ENCODE measurements at places on chromosomes 1 and 21.

DNA sequence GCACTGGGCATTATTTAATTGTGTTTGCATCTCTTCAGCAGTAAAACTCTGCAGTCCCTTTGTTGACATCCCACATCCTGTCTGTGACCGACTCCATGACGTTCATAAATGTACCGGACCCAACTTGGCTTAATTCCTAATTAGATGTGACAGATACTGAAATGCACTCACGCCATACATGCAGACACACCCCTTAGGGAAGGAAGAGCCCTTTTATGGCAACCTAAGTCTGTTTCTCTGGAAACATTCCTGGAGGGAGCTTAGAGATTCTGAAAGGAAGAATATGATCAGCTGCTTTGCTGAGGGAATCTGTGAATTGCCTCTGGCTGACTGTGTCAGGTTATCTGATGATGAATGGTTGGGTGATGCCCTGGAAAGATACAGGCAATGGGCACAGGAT is 33.4 kb downstream of the ADAMTS5 start:
- DNase-seq = no peak

DNA sequence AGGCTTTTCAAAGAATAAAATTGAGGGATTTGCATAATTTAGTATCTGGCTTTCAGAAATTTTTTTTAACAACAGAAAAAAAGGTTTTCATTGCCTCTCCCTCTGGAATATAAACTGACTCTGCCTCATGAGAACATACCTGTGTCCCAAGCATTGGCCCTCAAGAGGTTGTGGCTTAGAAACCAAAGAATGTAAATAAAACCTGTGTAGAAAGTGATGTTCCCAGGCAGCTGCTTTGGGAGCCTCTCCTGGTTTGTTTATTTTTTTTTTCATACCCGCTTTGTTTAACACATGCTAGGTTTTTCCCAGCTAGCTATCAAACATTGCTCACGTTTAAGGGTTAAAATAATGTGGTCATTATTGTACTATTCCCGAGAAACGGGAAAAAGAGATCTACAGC is 40.5 kb upstream of the IFNAR2 start:
- DNase-seq = no peak

DNA sequence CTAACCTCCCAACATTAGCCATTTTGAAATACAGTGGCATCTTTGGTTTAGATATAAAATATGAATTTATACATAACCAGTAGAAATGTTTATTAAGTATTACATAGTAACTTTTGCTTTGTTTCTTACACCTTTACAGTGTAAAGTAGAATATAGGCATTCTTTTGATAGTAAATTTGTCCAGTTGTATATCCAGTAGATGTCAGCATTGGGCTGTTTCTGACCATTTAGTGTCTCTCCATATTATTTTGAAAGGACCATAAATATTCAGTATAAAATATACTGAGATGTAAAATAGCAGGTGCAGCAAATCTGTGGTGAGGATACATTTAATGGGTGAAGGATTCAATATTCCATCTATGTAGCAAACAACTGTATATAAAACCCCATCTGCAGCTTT is 115.8 kb upstream of the ZRANB2 start:
- DNase-seq = no peak

DNA sequence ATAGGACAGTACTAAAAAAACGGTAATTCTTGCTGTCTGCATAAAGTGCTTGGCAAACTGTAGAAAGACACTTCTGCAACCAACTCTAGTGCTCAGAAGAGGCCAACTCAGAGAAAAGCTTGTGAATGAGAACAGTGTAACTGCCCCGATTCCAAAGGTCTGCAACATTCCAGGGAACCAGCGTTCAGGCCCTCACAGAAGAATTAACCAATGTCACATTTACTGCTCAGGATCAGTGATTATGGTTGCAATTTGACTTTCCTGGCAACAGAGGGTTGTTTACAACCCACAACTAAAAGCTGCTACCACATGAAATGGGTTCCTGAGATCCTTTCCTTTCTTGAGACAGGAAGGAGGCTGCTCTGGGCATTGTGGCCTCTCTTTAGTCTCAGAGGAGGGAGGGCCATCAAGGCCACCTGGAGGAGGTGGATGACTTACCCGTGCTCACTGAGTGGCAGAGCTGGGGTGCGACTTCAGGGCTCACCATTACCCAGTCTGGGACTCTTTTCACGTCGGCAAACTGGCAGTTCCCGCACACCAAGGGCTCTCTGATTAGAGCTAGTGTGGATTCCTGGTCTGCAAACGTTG is 15.3 kb downstream of the SRSF4 start:
- DNase-seq = no peak

DNA sequence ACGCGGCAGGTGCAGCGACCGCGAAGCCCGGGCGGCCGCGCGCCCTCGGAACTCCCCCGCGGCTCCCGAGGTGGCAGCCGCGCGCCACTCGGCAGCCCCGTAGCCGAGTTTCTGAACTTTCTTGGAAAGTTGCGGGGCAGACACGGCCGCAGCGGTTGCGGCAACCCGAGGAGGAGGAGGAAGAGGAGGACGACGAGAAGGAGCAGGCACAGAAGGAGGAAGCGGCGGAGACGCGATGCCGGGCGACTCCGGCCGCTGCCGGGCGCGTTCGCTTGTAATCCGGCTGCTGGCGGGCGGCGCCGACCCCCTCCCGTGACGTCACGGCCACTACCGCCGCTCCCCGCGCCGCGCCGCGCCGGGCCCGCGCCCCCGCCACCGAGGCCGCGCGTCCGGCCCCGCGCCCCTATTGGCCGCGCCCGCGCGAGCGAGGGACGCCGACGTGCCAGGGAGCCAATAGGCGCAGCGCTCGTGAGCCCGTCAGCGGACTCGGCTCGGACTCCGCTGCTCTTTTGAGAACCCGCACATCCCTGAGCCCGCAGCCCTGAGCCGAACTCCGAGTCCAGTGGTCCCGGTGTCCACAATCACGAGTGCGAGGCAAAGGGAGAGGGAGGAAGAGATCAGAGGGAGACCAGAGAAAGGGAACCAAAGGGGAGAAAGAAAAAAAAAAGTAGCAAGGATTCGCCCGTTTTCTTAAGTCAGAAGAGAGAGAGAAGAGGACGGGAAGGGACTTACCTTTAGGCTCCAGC is 736 bp upstream of the BARHL2 start:
- no peak for DNase-seq

- no peak for DNase-seq
Measured at GRCh38 chr1:93687542-93687941, 5.9 kb upstream of the BCAR3 start.

All from head of caudate nucleus (tissue), 42 donors.